Esophagus muscularis mucosa (tissue), 4 donors: ENCODE measurements at places on chromosomes 12 and 14. TPM values are rescaled to one million over a fixed set of nuclear protein-coding genes. Genes with fewer than 3 reads are reported as not detected.

- no peak for DNase-seq
- H3K36me3 ChIP-seq = no peaks in the 10 kb centered on the region
- H3K4me1 ChIP-seq = no peaks in the 10 kb centered on the region
- H3K27me3 ChIP-seq = no peaks in the 10 kb centered on the region
- H3K27ac ChIP-seq = no peak overlapping the region
These were observed 26.7 kb downstream of the RASSF9 start for GRCh38 chr12:85809500-85809899.

- H3K36me3 ChIP-seq = no peaks in the 10 kb centered on the region
- no peaks in the 10 kb centered on the region for H3K27me3 ChIP-seq
- peak; percentile 93 for DNase-seq
- H3K4me3 ChIP-seq = peak overlapping the region; percentile 10
These were observed 201.9 kb upstream of the DIO3 start for GRCh38 chr14:101359221-101360053.

The OR6C3 gene
- total RNA-seq = not detected

GRCh38 chr12:1629338-1630132 lies 504 bp downstream of the WNT5B start:
- H3K36me3 ChIP-seq = peaks cover 6% of the 10 kb centered on the region
- H3K27me3 ChIP-seq = no peaks in the 10 kb centered on the region
- peaks cover 78% of the 10 kb centered on the region for H3K4me1 ChIP-seq

The GNB3 gene
- total RNA-seq = 1.7 TPM

DNA sequence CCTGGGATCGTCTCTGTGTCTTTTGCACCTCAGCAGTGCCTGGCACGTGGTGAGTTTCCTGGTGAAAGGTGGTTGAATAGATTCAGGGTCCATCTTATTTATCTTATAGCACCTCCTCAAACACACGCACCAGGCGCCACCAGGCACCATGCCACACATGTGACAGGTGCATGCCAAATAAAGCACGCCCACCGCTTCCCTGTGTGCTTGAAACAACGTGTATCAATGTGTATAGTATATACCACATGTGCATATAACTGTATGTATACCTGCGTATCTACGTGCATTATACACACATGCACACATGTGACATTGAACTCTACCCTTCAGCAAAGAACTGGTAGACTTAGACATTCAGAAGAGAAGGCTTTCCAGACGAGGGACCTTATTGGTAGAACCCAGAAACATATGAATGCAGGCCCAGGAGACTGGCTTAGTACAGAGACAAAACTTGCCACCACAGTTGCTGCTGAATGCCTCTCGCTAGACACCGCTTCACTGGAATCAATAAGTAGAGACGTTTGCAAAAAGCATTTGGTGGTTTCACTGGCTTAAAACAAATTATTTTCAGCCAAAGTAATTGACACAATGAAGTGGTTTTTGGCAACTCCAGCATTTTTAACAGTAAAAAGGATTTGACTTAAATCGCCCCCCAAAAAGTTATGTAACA lies 10.0 kb downstream of the EML1 start:
- DNase-seq = no peak
- no peak overlapping the region for H3K4me3 ChIP-seq
- peaks cover 36% of the 10 kb centered on the region for H3K4me1 ChIP-seq
- no peaks in the 10 kb centered on the region for H3K36me3 ChIP-seq
- no peaks in the 10 kb centered on the region for H3K27me3 ChIP-seq

GRCh38 chr12:117213295-117213808 lies 23.1 kb upstream of the FBXO21 start:
- H3K4me3 ChIP-seq = no peak overlapping the region
- no peak overlapping the region for H3K27ac ChIP-seq
- no peaks in the 10 kb centered on the region for H3K4me1 ChIP-seq

DNA sequence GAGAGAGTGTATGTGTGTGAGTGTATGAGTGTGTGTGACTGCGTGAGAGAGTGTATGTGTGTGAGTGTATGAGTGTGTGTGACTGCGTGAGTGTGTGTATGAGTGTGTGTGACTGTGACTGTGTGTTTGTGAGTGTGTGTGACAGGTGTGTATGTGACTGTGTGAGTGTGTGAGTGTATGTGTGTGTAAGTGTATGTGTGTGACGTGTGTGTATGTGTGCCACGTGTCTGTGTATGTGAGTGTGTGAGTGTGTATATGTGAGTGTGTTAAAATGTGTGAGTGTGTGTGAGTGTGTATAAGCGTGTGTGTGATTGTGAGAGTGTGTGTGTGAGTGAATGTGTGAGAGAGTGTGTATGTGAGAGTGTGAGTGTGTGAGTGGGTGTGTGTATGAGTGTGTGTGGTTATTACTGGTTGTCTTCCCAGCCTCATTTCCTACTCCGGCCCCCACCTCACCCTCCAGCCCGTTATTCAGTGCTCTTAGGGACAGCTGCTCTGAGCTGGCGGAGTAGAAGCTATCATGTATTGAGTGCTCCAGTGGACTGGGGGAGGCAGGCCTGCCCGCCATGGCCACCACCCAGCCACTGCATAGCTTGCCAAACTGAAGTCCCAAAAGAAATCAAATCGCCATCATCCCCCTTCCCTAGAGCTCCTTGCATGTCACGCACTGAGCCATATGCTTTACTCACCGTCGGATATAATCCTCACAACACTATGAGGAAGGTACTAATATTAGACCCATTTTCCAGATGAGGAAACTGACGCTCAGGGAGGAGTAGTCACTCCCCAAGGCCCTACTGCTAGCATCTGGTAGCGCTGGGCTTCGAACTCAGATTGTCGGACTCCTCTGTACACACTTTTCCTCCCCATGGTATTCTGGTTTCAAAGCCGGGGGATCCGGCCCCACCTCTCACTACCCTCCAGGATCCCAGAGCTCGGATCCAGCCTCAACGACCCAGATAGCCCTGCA lies 10.3 kb upstream of the MYL2 start:
- no peak overlapping the region for H3K27ac ChIP-seq
- H3K4me3 ChIP-seq = no peak overlapping the region
- H3K36me3 ChIP-seq = no peaks in the 10 kb centered on the region
- H3K27me3 ChIP-seq = peaks cover 29% of the 10 kb centered on the region
- no peaks in the 10 kb centered on the region for H3K4me1 ChIP-seq
- no peak for DNase-seq

The ALDH2 gene
- 278 TPM for total RNA-seq

DNA sequence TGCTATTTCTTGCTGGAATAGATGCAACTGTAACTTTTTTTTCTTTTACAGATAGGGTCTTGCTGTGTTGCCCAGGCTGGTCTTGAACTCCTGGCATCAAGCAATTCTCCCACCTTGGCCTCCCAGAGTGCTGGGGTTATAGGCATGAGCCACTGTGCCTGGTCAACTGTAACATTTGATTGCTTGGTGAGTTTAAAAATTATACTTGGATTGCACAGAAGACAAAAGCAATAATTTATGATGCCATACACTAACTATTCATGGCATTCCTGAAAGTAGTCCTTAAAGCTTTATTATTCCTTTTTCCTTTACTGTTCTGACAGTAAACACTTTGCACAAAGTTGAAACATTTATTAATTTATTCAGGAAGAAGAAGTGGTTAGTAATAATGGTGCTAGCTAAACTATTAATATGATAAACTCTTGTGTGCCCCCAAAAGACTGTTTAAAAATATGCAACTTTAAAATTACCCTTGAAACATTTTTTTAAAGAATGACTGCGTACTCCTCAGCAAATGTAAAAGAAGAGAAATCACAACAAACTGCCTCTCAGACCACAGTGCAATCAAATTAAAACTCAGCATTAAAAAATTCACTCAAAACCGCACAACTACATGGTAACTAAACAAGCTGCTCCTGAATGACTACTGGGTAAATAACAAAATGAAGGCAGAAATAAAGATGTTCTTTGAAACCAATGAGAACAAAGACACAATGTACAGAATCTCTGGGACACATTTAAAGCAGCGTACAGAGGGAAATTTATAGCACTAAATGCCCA lies 8.3 kb downstream of the PTPRB start:
- H3K27me3 ChIP-seq = no peaks in the 10 kb centered on the region
- no peak for DNase-seq
- H3K36me3 ChIP-seq = no peaks in the 10 kb centered on the region

- peak; percentile 92 for DNase-seq
- peak overlapping the region; percentile 94 for H3K27ac ChIP-seq
- peak overlapping the region; percentile 66 for H3K4me3 ChIP-seq
- peaks cover 64% of the 10 kb centered on the region for H3K4me1 ChIP-seq
- peaks cover 13% of the 10 kb centered on the region for H3K36me3 ChIP-seq
These were observed 968 bp upstream of the ARID4A start for GRCh38 chr14:58297412-58297761.

DNA sequence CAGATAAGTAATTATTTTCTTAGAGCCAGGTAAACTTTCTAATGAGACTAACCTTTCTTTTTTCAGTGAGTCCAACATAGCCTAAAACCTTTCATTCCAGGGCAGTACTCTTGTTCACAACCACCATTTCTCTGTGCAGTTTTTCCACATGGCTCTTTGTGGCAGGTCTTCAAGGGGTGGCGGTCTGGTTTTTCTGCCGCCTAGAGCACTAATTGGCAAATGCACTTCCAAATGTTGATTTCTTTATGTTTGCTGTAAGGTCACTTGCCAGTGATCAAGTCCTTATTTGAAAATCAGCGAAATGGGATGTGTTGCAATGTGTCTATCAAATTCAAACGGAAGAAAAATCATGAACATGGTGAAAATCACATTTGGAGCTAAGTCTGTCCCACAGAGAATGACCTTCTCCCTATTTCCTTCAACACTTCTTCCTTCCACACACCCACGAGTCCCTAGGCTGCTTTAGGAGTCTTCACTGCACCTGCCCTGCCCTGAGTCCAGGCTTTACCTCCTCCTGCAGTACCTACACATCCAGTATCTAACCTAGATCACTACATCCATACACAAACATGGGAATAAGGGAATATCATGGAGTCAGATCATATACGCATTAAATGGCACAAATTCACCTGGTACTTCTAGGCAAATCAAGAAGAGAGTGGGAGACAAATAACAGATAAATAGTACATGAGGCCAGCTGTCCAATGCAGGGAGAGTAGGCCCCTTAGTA lies 1.9 kb downstream of the SRGAP1 start:
- H3K27ac ChIP-seq = no peak overlapping the region
- no peak for DNase-seq
- peaks cover 37% of the 10 kb centered on the region for H3K4me1 ChIP-seq
- H3K36me3 ChIP-seq = no peaks in the 10 kb centered on the region
- H3K27me3 ChIP-seq = no peaks in the 10 kb centered on the region
